Left forelimb (tissue), 1 donor: ENCODE measurements at places on chromosomes 16 and 17.

GRCh38 chr17:79630821-79631639 is 20.2 kb upstream of the RBFOX3 start:
- DNase-seq, result peak; percentile 59

- DNase-seq, result no peak
These were observed 2.4 kb upstream of the CBFB start for GRCh38 chr16:67026570-67026969.

- no peak for DNase-seq
These were observed 185.3 kb downstream of the CEP112 start for GRCh38 chr17:66006654-66007053.

- DNase-seq, result no peak
These were observed 23.1 kb downstream of the CREBBP start for GRCh38 chr16:3857189-3858043.

DNA sequence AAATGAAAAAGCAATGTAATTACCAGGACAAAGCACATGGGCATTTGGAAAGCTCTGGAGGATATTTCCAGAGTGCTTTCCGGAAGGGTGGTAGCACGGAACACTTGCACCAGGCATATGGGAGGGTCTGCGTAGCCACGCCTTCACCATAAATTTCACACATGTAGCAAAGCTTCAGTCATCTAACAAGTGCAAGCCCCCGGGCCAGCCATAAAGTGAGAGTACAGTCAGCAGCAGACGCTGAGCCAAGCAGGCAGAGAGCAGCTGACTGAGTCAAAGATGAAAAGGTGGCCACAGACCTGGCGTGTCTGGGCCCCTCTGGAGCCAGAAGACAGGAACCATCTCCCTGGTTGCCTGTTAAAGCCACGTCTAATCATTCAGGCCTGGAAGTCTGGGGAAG is 130.6 kb downstream of the SEC14L1 start:
- DNase-seq, result no peak

- DNase-seq, result no peak
These were observed 60.9 kb upstream of the ARL4D start for GRCh38 chr17:43337684-43338428.

DNA sequence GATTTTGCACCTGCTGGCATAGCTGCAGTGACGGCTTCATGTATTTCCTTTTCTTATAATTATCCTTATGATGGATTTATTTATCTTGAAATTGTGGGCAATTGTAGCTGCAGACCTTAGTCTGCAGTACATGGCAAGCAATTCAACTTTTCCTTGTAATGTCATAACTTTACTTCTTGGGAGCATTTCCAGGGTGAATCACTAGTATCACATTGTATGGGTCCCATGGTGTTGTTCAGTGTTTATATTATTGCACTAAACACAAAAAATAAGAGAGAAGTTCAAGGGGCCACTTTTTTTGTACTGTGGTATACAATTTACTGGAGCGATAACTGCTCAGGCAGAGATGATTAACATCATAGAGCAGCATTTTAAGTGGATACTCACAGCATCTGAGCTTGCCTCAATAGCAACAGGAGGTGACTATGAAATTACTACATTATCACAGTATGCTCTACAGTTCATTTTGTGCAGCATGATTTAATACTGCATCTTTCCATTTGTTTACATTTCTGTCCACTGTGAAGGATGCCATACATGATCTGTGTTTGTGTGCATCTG is 169.5 kb downstream of the STX8 start:
- no peak for DNase-seq

GRCh38 chr17:44786551-44787081 is 27.8 kb downstream of the ADAM11 start:
- no peak for DNase-seq

DNA sequence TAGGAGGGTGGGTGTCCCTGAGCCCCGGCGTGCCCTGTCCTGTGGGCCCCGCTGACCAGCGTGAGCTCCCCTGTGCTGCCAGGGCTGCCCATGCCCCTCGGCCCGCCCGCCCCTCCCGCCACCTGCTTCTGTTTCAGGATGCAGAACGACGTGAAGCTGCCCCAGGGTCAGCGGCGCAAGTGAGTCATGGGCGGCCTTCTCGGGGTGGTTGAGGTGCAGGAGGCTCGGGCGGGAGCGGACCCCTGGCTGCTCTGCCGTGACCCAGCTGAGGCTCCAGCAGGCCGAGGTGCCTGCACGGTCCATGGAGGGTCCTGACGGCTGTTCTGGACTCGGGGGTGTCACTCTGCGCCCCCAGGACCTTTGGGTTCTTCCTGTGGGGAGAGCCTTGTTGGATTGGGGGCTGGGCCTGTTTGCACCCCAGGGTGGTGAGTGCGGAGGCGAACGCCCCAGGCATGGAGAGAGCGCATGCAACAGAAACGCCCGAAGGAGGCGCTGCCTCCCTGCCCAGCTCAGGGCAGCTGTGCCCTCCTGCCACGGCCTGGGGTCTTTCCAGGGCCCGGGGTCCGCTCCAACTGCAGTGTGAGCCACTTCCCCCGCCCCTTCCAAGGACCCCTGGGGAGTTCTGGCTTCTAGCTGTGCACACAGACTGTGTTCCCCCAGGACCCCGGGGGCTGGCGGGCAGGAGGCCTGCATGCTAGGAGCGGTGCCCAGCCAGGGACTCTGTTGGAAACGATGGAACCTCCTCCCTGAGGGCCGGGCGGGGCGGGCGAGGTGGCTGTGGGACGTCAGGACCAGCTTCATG is 4.0 kb downstream of the SLC25A10 start:
- DNase-seq, result no peak

- DNase-seq, result no peak
These were observed 5.2 kb upstream of the TFAP4 start for GRCh38 chr16:4277987-4278513.

DNA sequence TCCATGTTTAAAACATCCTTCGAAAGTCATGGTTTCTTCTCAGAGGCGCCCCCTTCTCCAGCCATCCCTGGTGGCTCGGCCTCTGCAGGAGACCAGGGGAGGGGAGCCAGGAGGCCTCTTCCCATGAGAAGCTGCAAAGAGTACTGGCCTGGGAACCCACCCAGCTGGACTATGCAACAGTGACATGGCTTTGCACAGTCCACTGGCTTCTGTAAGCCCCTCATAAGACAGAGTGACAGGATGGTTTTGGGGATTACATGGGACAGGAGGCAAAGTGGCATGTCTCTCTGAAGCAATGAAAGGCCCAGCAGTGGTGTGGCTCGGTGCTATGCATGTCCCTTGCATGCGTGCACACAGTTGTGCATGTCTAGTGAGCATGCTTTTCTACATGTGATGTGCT is 99.5 kb downstream of the C16orf78 start:
- DNase-seq, result peak; percentile 42

DNA sequence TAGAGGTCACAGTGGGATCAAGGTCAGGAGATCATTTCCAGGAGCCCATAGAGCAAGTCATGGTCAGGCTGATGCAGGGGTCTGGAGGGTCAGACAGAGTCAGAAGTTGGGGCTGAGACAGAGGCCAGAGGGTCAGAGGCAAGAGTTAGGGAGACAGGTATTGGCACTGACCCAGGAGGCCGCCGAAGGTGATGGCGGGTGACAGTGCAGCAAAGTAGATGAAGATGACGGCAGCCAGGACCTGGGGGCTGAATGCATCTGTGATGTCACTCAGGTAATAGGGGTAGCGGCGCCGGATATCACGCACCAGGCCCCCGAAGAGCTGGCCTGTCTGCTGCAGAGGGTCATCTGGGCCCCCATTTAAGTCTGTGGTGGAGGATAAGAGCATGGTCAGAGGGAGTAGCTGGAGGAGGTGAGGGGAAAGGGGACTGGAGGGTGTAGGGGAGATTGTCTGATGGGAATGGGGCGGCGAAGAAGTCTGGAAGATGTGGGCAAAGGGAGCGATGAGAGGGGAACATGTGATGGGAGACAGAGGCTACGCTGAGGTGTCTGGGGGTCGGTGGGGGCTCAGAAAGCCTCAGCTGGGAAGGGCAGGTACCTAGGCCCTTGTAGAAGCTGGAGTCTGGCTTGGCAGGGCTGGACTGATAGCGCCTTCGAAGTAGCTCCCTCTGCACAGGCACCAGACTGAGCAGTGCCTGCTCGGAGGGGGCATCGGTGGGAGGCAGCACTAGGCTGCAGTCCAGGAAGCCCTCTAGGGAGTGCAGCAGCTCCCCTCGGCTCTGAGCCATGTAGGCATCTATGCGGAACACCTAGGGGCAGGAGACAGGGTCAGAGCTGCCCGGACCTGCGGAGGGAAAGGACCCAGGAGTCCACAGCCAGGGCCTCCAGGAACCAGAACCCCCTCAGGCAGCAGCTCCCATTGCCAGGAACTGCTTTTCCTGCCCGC is 9.8 kb downstream of the SLC4A1 start:
- DNase-seq, result no peak

DNA sequence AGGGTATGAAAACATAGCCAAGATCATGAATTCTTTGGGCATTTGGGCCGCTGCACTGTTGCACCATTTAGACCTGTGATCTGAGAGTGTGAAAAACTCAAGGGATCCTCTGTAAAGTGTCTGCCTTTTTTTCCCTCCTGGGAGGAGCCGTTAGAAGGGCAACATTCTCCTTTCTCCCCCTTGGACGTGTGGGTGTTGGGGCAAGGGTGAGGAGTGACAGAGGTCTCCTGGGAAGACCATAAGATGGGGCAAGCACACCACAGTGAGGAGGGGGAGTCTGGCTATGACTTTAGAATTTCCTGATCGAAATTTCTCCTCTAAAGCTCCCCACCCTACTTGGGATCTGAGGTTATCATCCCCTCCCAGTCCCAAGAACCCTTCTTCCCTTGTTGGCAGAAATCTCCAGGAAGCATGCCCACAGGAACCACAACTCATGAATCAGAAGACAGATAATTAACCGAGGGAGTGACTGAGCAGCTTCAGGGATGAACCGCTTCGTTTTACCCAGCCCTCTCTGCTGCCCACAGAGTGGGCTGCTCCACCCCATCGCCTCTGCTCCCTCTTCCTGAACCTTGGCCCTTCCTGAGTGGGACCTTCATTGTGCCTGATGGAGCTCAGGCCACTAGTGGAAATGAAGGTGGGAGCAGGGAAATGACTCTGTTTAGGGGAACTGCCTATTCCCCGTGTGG is 4.2 kb downstream of the ITGB3 start:
- no peak for DNase-seq

DNA sequence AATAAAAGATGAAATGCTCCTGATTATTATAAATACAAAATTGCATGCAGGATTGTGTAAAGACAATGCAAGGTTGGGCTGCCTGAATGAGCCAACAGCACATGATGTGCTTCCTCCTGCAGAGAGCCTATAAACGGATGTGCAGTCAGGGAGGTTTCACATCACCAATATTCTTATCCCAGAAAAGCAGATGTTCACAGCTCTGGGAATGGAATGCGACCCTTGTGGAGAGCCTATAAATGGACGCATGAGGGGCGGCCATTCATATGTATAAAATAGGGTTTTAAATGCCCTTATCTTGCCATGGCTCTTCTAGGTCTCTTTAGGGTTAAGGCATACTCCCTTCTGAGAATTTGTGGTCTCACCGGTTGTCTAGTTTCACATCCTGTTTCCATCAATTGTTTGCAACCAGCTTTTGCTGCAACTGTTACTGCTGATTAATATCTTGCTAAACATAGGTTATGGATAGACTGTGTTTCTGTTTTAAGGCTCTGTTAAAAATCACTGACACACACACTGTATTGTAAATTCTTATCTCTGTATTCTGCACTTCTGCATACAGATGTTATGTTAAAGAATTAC is 31.9 kb downstream of the SLFN11 start:
- no peak for DNase-seq

- DNase-seq, result no peak
These were observed 36.2 kb downstream of the CTCF start for GRCh38 chr16:67598527-67598926.

DNA sequence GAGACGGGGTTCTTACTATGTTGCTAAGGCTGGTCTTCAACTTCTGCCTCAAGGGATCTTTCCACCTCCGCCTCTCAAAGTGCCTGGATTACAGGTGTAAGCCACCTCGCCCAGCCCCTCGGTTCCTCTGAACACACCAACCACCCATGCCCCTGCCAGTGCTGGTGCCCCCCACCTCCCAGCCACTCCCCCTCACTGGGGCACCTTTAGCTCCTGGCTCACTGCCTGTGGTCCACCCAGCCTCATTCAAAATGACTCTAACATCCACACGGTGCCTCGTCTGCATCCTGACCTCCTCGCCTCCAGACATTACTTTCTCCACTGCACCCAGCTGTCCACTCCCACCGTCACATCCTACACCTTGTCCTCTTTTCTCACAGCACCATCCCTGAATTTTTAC is 55.3 kb downstream of the ARHGAP27 start:
- DNase-seq, result peak; percentile 47

GRCh38 chr17:18163547-18163946 is 20.1 kb upstream of the ALKBH5 start:
- no peak for DNase-seq

GRCh38 chr16:12017558-12017957 is 41.0 kb downstream of the SNX29 start:
- no peak for DNase-seq

DNA sequence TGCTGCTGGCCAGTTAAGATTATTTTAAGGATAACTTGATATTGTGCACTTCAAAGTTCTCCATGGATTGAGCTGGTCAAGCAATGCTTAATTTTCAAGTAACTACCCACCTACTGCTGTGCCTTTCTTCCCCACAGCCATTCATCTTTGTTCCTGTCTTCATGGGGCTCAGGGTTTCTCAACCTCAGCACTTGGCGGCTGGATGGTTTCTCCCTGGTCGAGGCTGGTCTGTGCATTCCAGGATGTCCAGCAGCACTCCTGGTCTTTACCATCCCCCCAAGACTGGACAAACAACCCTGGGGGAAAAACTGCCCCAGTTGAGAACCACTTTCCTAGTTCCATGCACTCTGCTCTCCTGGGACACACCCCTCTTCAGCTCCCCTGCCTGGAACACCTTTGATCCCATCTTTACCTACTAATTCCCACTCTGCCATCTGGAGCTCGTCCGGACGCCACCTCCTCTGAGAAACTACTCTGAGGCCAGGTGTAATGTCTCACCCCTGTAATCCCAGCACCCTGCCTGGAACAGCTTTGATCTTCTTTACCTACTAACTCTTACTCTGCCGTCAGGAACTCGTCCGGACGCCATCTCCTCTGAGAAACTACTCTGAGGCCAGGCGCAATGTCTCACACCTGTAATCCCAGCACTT is 81.5 kb downstream of the NXN start:
- no peak for DNase-seq

- no peak for DNase-seq
These were observed 16.2 kb upstream of the XYLT2 start for GRCh38 chr17:50329716-50330115.

DNA sequence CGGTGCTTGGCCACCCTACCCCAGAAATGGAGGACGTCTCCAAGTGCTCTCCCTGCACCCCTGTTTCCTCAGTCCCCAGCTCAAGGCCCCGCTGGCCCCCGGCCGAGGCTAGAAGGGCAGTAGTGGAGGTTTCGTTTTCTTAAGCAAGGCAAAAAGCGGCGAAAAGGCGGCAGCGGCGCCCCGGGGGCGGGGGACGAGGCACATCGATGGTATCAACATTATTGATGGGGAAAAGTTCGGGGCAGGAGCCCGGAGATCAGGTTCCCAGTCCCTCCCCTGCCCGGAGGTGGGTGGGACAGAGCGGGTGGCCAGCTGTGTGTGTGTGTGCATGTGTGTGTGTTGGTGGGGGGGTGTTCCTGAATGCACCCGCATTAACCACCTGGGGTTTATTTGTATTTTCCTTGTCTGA is 4.1 kb upstream of the SALL1 start:
- no peak for DNase-seq

GRCh38 chr17:40535924-40536294 is 29.4 kb downstream of the CCR7 start:
- DNase-seq, result no peak

- no peak for DNase-seq
These were observed 159.2 kb upstream of the RPH3AL start for GRCh38 chr17:511833-512251.
